ENCODE measurements at places on chromosomes 3 and 15.

DNA sequence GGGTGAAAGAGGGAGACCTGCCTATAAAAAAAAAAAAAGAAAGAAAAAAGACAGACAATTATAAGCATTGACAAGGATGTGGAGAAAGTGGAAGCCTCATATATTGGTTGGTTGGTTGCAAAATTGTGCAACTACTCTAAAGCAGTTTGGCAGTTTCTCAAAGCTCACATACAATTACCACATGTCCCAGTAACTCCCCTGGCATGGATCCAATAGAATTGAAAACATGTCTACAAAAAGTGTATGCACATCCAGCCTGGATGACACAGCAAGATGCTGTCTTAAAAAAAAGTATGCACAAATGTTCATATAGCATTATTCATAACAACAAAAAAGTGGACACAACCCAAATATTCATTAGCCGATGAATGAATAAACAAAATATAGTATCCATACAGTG is 19.5 kb downstream of the SETMAR start:
- DNase-seq, result peak; percentile 58

- DNase-seq, result no peak
These were observed at the start of gene IQSEC1 for GRCh38 chr3:13073326-13074005. Gene IQSEC1 (minus strand): TSS chr3:13073429. CDS start chr3:13073014, 415 bp downstream.

- peak; percentile 95 for DNase-seq
These were observed 8.1 kb downstream of the CAV3 start for GRCh38 chr3:8741581-8742261.

DNA sequence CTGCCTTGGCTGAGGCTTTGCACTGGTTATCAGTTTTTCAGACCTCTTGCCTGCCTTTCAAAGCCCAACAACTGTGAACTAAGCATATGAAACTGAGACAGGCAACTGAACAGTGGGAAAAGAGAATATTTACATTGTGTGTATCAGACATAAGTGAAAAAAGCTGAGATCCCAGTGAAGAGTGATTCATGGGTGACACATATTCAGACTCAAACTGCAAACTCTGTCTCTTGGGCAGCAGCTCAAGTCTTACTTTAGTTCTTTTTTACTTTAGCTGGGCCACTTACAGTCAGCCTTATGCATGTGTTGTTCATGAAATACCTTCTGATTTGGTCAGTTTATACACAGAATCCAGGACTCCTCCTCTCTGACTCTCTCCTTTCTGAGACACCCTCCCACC is 19.2 kb downstream of the SUCLG2 start:
- DNase-seq, result peak; percentile 80

- no peak for DNase-seq
These were observed 14.9 kb downstream of the TMEM43 start for GRCh38 chr3:14139771-14140170.

DNA sequence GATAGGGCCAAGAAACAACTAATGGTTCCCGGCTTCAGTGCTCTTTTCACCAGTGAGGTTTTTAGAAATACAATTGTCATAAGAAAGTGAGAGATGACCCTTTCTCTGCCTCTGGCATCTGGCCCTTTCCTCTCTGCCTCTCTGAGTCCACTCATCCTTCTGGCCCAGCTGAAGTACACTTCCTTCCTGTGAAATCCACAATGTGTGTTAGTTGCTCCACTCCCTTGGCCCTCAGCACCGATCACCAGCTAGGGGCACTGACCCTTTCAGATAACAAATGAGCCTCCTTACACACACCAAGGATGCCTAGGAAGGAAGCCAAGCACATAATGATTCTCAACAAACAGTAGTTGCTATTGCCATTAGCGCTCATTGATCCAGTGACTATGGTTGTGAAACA is 2.9 kb upstream of the CAV3 start:
- DNase-seq, result peak; percentile 10

DNA sequence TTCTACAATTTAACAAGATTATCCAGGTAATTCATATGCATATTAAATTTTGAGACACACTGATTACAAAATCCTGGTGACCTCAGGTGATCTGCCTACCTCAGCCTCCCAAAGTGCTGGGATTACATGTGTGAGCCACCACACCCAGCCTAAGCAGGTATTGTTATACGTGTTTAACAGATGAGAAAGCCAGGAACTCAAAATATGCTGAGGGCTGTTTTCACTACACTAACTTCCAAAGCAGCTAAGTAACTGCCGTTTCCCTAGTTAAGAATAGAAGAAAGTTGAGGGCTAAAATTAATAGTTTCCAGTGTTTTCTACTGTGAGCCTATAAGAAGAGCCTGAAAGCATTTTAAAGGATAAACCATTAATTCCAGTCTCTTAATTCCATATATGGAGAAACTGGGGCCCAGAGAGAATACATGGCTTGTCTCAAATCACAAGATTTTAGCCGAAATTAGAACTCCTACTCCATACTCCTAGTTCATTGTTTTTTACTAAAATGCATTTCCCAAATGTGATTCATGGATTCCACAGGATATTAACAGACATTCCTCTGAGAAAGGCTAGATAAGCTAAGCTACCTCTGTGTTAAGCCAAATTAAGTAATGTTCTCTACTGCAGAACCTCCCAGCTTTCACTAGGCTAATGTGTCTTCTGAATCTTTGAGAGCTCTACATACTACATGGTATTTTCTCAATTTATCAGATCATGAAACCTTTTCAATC is 17.0 kb upstream of the AVEN start:
- DNase-seq, result peak; percentile 64

DNA sequence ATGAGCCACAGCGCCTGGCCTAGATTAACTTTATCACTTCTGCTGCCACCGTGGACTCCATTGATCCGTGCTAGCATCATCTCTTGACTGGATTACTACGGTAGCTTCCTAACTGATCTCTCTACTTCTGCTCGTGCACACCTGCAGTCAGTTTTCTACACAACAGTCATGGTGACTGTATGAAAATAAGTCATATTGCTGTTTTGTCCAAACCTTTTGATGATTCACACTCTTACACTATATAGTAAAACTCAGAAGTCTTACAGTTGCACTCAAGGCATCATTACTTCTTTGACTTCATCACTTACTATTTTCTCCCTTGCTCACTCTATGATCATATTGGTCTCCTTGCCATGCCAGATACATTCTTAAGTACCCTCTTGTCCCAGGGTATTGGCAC is 10.1 kb downstream of the PDCD6IP start:
- no peak for DNase-seq

GRCh38 chr3:26653811-26654425 is 31.3 kb downstream of the LRRC3B start:
- no peak for DNase-seq

GRCh38 chr3:43307226-43307625 is 20.9 kb downstream of the SNRK start:
- DNase-seq, result no peak

GRCh38 chr3:158167737-158168557 is 58.1 kb downstream of the RSRC1 start:
- peak; percentile 96 for DNase-seq

- DNase-seq, result no peak
These were observed 40.2 kb upstream of the MEIS2 start for GRCh38 chr15:37140531-37141058.

GRCh38 chr3:51269466-51269865 is 115.6 kb upstream of the MANF start:
- peak; percentile 26 for DNase-seq

GRCh38 chr3:169748670-169749069 is 16.2 kb downstream of the TERC start:
- DNase-seq, result no peak

DNA sequence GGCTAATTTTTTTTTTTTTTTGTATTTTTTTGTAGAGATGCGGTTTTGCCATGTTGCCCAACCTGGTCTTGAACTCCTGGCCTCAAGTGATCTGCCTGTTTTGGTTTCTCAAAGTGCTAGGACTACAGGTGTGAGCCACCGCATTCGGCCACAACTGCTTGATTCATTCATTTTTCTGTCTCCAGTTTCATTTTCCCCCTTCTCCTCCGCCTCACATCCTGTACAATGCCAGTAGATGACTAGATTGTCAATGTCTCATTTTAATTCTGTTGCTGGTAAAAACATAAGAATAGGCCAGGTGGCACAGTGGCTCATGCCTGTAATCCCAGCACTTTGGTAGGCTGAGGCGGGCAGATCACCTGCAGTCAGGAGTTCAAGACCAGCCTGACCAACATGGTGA is 12.0 kb upstream of the ZNF592 start:
- no peak for DNase-seq

GRCh38 chr3:175349168-175349567 is 490.0 kb downstream of the NAALADL2 start:
- DNase-seq, result no peak

DNA sequence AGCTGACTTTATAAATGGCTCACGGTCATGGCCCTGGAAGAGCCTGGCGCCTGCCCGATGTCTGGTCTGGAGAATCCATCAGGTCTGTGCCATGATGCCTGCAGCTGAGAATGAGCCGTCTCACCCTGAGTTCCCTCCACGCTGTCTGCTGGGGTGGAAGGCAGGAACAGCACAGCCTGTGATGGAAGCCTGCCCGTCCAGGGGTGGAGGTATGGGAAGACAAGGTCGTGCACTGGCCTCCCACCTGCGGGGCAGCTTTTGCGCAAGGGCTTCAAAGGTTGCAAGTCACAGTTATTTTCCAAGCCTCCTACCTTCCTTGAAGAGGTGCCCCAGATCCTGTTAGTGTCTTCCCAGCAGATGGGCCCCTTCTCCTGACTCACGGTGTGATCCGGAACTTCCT is 275.5 kb downstream of the FAM43A start:
- DNase-seq, result no peak

GRCh38 chr15:78193731-78194567 is 40.4 kb downstream of the ACSBG1 start:
- DNase-seq, result no peak

- DNase-seq, result no peak
These were observed 13.3 kb downstream of the RAB27A start for GRCh38 chr15:55276324-55276723.

DNA sequence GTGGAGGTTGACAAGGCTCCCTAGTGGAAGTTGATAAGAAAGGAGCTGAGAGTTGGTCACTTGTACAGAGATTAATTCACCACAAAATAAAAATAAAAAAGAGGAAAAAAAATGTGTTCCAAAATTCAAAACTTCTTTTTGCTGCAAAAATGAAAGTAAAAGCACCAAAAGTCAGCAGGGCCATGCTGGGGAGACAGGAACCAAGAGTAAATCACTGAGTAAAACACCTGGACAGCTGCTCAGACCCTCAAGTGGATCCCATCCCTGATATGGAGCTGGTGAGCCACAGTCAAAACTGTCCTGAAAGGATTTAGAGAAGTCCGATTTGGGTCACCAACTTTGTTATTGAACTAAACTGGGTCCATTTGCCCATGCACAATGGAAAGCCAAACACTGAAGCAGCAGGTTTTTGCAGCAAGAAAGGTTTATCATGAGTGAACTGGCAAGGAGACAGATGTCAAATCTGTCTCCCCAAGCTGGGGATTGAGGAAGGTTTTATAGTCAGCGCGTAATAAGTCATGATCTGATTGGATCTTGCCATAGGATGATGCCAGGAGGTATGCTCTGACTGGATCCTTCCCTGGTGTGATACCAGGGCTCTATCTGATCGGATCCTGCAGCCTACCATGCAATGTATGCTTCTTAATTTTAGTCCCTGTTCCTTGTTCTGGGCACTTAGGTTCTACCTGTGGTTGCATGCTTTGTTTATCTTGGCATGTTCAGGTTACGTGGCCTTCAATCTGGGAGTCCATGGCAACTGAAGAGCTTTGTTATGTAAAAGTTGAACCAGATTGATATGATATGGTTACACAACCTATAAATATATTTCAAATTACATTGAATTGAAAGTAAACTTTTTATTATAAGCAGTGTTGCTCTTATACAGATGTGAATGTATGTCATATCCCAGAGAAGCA is 313.2 kb downstream of the POLQ start:
- no peak for DNase-seq

Measured in RPMI7951 (cell line).